Activated CD8-positive, alpha-beta memory T cell treated with anti-CD3 and anti-CD28 coated beads for 48 hours (primary cell): ENCODE measurements at places on chromosomes 2 and 18.

DNA sequence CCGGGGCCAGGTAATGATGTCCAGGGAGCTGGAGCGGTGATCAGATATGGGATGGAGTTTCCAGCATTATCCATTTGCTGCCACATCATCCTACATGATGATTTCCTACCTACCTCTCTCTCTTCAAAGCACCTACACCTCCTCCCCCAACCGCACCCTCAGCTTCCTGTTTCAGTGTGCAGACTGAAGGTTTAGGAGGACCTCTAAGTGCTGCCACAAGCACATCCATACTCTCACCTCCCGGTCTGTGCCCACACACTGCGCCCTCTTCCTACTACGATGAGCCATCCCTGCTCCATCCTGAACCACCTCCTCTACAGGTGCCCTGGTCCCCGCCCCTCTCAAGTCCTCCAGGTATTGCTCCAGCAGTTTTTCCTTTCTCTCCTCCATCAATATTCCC, 123.7 kb downstream of the ALPK2 start:
- DNase-seq, result no peak

GRCh38 chr2:123596621-123597020, 428.5 kb upstream of the CNTNAP5 start:
- no peak for DNase-seq

DNA sequence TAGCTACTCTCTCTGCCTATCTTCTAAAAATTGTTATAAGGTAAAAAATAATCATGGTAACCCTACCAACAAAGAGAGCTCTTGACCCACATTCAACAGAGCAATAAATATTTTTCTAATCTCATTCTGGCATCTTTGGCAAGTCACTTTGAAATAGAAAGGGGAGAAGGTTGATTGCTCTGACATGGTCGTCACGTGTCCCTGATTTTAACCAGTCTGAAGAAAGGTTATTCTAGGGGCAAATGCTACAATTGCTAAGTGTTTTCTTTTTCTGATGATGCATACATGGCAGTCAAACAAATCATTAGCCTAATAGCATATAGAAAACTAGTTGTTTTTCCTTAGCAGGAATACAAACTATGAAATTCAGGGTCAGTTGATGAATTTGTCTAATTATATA, 153.3 kb upstream of the MAP3K20 start:
- no peak for DNase-seq

- no peak for DNase-seq
Observed at GRCh38 chr2:226655871-226656270, 143.7 kb downstream of the IRS1 start.

GRCh38 chr18:61530681-61531080, 197.5 kb downstream of the CDH20 start:
- no peak for DNase-seq

- DNase-seq, result no peak
Observed at GRCh38 chr18:62505669-62506494, 16.9 kb upstream of the ZCCHC2 start.

- no peak for DNase-seq
Observed at GRCh38 chr2:139924070-139924469, 1143.9 kb upstream of the NXPH2 start.

DNA sequence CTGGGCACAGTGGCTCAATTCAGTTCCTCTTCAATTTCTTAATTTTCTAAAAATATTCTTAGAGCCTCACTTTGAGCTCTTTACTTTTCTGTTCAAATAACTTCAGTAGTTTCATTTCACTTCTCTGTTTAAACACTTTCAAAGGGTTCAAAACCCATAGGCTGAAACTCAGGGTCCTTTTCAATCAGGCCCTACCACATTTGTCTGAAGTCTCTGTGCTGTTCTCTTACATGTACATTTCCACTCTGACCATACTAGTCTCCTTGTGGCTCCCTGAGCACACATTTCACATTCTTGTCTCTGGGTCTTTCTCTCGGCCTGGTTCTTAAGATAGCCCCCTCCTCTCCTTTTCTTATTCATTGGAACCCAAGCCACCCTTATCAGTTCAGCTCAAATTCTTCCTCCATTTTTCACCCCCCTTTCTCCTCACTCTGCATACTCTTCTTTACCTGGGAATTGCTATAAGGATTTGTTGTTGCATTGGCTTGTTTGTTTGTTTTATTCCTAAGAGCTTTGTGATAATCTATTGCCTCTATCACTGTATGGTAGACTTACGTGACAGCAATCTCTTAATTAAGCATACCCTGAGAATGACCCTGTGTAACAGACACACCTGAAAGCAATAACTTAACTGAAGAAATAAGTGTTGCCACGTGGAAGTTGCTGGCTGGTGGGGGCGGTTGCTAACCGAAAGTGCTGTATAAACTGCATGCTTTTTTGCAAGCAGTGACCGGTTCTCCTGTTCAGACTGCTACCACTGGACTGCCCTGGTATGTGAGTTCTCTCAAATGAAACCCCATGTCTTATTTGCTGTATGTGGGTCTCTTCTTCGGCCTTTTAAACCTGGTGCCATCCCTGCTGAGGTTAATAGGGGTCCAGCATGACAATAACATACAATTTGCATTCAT, 27.7 kb upstream of the ACADL start:
- DNase-seq, result no peak

- no peak for DNase-seq
Observed at GRCh38 chr18:55838841-55839240, 250.8 kb upstream of the TCF4 start.

- peak; percentile 37 for DNase-seq
Observed at GRCh38 chr18:23209031-23209430, 73.7 kb downstream of the CABLES1 start.

GRCh38 chr2:200350850-200351285, 44.4 kb downstream of the SPATS2L start:
- DNase-seq, result no peak
